Bronchial epithelial cell (primary cell): ENCODE measurements at places on chromosomes 5 and 9. TPM values are rescaled to one million over a fixed set of nuclear protein-coding genes. Genes with fewer than 3 reads are reported as not detected.

DNA sequence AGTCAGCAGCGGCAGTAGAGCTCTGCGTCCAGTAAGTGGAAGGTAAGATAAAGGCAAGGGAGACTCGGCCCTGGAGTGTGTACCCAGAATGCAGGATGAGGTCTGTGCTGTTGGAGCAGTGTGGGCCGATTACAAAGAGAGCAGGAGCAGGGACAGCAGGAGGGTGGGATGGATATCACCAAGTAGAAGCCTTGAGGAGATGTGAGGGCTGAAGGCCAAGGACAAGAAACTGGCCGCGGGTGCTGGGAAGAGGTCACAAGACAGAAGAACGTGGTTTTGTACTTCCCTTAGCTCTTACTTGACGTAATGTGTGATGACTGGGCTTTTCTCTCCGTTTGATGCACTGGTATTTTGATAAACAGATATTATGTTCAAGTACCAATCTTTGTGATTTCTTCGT lies 43.7 kb downstream of the OR2V1 start:
- no peak for DNase-seq

- peak; percentile 31 for DNase-seq
These were observed 50.2 kb downstream of the OTULIN start for GRCh38 chr5:14714706-14715105.

- no peak for DNase-seq
These were observed at the start of gene NIM1K for GRCh38 chr5:43191740-43192557. Gene NIM1K (plus strand): TSS chr5:43192225. CDS start chr5:43245776, 53,551 bp downstream.

GRCh38 chr9:10571699-10572098 lies 41.1 kb downstream of the PTPRD start:
- no peak for DNase-seq

DNA sequence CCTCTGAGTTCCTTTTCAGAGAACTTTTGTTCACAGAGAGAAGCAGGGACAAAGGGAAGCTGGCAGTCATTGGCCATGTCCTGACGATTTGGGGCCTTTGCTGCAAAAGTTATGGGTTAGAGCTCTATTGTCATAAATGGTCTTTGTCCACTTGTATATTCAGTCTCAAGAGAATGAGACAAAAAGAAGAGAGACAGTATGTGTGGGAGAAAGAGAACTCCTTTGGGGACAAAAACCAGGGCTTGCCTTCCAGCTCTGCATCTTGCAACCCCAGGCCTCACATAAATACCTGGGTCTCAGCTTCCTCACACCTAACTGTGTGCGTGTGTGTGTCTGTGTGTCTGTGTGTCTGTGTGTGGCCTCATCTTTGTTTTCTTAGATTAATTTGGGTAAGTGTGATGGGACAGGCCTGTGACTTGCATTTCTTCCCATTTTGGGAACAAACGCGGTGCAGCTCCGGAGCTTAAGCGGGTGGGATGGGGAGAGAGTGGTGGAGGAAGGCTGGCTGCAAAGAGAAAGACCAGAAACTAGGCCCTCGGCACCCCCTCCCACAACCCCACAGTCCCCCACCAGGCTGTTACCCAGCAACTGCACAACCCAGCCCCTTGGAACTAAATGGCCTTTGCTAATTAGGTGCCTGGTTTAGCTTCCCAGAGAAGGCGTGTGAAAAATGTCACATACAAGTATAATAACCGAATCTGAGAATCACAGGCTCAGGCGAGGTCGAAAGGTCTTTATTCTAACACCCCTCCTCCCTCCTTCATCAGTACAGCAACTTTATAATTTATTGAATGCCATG lies 376.9 kb downstream of the CDK5RAP2 start:
- DNase-seq, result no peak

- DNase-seq, result peak; percentile 70
These were observed 1.2 kb downstream of the CDC14B start for GRCh38 chr9:96618209-96619123.

- no peak for DNase-seq
These were observed 31.1 kb upstream of the ANGPTL2 start for GRCh38 chr9:127153501-127153900.

- DNase-seq, result no peak
These were observed 34.3 kb upstream of the CRHBP start for GRCh38 chr5:76918539-76918938.

DNA sequence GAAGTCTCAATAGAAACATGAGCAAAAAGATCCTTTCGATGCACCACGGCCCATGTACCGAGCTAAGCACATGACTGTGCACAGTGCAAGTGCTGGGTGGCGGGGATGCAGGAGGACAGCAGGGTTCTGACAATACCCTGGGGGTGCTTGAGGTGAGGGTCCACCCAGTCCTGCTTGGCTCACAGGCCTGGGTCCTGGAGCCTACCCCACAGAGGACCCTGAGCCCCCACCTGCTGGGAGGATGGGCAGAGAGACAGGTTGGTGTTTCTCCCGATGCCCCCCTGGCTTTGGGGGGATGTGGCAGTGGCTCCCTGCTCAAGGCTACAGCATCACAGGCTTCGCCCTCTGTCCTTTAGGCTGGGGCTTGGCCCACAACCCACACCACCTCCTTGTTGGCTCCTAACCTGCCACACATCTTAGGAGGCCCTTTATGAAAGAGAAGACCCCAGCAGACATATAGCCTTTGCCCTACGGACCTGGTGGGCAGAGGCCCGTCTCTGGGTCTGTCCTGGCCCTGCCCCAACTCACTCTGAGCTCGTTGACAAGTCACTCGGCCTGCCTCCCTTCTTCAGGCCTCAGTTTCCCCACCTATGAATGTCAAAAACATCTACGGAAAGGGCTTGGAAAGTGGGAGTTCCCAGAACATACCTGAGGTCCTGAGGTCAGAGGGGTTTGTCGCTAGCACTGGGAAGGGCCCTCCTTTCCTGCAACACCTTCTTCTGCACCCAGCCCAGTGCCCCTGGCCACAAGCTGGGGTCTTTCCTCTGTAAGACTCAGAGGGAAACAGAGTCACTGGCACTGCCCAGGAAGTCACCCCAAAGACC lies 50.3 kb downstream of the BARX1 start:
- DNase-seq, result no peak

GRCh38 chr5:137360607-137361006 lies 138.5 kb downstream of the SPOCK1 start:
- DNase-seq, result peak; percentile 86

- DNase-seq, result peak; percentile 64
These were observed 8.7 kb upstream of the TMED7 start for GRCh38 chr5:115634343-115635132.

- no peak for DNase-seq
These were observed 35.3 kb downstream of the C5orf15 start for GRCh38 chr5:133933169-133933509.

DNA sequence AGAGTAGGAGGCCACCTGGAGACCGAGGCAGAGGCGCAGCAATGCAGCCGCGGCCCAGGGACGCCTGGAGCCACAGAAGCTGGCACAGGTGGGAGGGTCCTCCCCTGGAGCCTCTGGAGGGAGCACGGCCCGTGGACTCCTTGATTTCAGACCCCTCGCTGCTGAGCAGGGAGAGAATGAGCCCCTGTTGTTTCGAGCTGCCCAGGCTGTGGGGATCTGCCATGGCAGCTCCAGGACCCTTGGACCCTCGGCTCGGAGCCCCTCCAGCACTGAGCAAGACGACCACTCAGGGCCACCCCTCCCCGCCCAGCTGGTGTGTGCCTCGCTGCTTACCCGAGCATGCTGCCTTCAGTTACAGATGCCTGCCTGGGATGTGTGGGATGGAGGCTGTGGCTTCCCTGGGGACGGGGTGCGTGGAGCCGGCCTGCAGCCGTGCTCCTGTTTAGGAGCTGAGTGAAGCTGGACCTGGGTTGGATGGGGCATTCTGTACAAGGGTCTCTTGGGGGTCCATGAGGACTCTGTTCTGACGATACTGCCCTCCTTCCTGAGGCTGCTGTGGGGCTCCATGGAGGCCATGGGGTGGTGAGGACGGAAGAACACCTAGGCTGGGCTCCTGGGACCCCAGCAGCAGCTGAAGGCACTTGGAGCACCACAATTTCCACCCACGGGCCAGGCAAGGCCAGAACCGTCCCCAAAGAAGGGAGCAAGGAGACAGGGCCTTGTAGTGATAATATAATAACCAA lies 115.1 kb upstream of the LPCAT1 start:
- DNase-seq, result no peak

GRCh38 chr5:144040615-144041305 lies 129.7 kb downstream of the YIPF5 start:
- no peak for DNase-seq

- DNase-seq, result no peak
These were observed 5.0 kb upstream of the COL23A1 start for GRCh38 chr5:178595150-178595549.

DNA sequence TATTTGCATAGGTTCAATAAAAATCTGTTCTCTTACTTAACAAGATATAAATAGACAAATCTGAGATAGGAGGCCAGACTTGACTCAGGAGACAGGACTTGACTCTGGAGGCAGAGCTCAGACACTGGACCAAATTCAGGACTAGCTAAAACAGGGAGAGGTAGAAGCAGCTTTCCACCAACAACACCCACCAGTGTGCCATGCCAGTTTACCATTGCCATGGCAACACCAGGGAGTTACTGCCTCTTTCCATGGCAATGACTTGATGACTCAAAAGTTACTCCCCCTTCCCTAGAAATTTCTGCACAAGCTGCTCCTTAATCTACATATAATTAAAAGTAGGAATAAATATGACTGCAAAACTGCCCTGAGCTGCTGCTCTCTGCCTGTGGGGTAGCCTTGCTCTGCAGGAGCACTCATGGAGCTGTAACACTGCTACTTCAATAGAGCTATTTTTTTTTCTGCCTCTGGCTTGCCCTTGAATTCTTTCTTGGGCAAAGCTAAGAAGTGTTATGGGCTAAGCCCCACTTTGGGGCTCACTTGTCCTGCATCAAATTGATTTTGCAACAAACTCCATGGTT lies 473.0 kb downstream of the PLK2 start:
- peak; percentile 29 for DNase-seq

GRCh38 chr5:81717860-81718259 lies 33.0 kb downstream of the SSBP2 start:
- no peak for DNase-seq

- peak; percentile 79 for DNase-seq
These were observed 33.2 kb downstream of the SHB start for GRCh38 chr9:38035873-38036272.

- DNase-seq, result no peak
These were observed 1.2 kb downstream of the HAVCR1 start for GRCh38 chr5:157057459-157058370.

GRCh38 chr9:135567311-135567710 lies 5.8 kb downstream of the PAEP start:
- no peak for DNase-seq

- no peak for DNase-seq
These were observed 41.1 kb downstream of the LIX1 start for GRCh38 chr5:97101189-97101910.

GRCh38 chr5:9182899-9183695 lies 362.8 kb downstream of the SEMA5A start:
- no peak for DNase-seq

GRCh38 chr9:136804509-136805206 lies 3.1 kb upstream of the RABL6 start:
- DNase-seq, result no peak

DNA sequence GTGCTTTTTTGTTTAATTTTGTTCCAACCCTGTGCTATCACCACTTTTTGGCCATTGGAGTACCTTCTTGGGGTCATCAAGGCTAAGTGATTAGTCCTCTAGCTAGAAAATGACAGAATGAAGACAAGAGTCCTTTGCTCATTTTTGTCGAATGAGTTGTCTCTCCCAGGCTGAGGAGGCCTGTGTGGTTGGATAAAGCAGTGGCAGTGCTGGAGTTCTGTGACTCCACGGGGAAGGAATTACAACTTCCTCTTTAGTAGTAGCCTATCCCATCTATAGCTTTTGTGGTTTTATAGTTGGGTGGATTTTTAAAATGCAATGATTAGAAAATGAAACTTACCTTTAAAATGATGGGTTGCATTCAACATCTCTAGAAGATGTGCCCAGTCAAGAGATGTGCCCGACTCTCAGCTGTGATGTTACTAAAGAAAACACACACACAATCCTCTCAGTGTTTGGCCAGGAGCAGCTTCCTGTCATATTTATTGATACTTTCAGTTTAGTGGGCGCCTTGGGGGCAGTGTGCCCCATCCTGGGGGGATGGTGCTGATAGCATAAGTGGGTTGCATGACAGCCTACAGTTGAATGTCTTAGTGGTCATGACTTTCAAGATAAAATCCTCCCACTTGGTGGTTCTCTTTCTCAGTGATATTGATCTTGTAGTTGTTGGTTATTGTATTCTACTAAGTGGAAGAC lies 11.9 kb downstream of the OTULINL start:
- no peak for DNase-seq

DNA sequence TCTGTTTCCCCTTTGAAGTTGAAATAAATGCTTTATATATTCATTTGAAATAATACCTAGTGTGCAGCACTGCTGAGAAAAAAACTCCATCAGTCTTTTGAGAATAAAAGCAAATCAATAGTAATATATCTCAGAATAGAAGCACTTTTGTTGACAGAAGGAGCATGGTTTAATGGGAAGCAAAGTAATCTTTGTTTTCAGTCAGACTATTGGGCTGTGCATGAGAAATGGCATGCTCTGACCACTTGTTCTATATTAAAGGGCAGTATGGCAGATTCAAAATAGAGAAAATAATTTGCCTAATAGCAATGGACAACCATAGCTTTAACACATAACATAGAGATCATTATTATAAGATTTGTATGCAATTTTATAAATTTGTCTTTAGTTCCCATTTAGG lies 12.4 kb downstream of the CDH10 start:
- DNase-seq, result no peak

- no peak for DNase-seq
These were observed 31.6 kb downstream of the NSUN2 start for GRCh38 chr5:6601271-6601670.

DNA sequence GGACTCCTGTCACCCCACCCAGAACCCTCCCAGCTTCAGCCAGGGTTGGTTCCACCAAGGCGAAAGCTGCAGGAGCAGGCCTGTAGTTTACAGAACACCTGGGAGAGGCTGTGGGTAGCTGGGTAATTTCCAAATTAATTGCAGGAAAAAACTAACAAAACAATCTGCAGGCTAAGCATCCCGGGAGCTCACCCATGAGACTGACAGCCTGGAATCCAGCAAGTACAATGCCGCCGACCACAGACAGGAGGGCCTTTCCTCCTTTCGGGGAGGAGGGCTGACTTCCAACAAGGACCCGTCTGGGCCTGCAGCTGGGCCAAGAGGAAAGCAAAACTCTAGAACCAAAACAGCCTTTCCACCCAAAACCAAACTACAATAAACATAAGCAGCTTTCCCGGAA lies 10.3 kb downstream of the FOXE1 start:
- DNase-seq, result peak; percentile 50

- no peak for DNase-seq
These were observed 523 bp downstream of the EPB41L4B start for GRCh38 chr9:109320331-109320741.

- DNase-seq, result no peak
These were observed 612.6 kb upstream of the ST8SIA4 start for GRCh38 chr5:101515721-101516120.

POU5F2 gene
- total RNA-seq, result 0.53 and 0.64 TPM in 2 replicates

FOXD4L3 gene
- total RNA-seq, result not detected in 2 replicates

GFPT2 gene
- 0.26 and 0.53 TPM in 2 replicates for total RNA-seq

RABGAP1 gene
- total RNA-seq, result 31.9 and 69.1 TPM in 2 replicates

SYK gene
- total RNA-seq, result 29.2 and 29.7 TPM in 2 replicates

TEK gene
- under 0.01 and 0.26 TPM in 2 replicates for total RNA-seq

ADAM19 gene
- 0.79 and 1.7 TPM in 2 replicates for total RNA-seq

LRRC70 gene
- total RNA-seq, result 1.0 and 1.6 TPM in 2 replicates

TSSK1B gene
- total RNA-seq, result 0.26 TPM in 2 replicates

SLC36A2 gene
- not detected in 2 replicates for total RNA-seq

FOXD4L6 gene
- 0.13 TPM in 1 of 2 replicates, not detected in the other for total RNA-seq
